ENCODE measurements at places on chromosomes 12 and 14. TPM values are rescaled to one million over a fixed set of nuclear protein-coding genes. Genes with fewer than 3 reads are reported as not detected.

SLC5A8 gene
- not detected for total RNA-seq

RTL1 gene
- not detected for total RNA-seq

GPRC5D gene
- total RNA-seq = not detected

DDN gene
- 0.28 TPM for total RNA-seq

MYF5 gene
- not detected for total RNA-seq

DHRS2 gene
- 1.1 TPM for total RNA-seq

MORN3 gene
- 0.52 TPM for total RNA-seq

TAC3 gene
- total RNA-seq = not detected

CD69 gene
- total RNA-seq = not detected

TAS2R13 gene
- 0.68 TPM for total RNA-seq

DENND5B gene
- total RNA-seq = 18.6 TPM

RNASE1 gene
- not detected for total RNA-seq

POLR3B gene
- total RNA-seq = 11.1 TPM

MMP14 gene
- 78.6 TPM for total RNA-seq

BCL2L2 gene
- total RNA-seq = 41.2 TPM

GLIPR1 gene
- 29.6 TPM for total RNA-seq

PPP1R36 gene
- 0.47 TPM for total RNA-seq

ADCY4 gene
- total RNA-seq = not detected

TCTN2 gene
- 5.0 TPM for total RNA-seq

FOXG1 gene
- total RNA-seq = not detected

CABP1 gene
- total RNA-seq = not detected

SCNN1A gene
- 136 TPM for total RNA-seq

AMHR2 gene
- not detected for total RNA-seq

EPYC gene
- total RNA-seq = not detected

USP44 gene
- total RNA-seq = not detected

CEP290 gene
- 22.3 TPM for total RNA-seq

CCDC175 gene
- total RNA-seq = not detected
